T-helper 2 cell treated with Interferon-gamma antibody and Interleukin-4, amounts not matched to agents 5 μg/mL and 100 μg/mL, for 36 hours (primary cell): ENCODE measurements at places on chromosomes 1 and 21.
A peak's percentile ranks its signal among the peaks of the same experiment; 100 is the strongest.

DNA sequence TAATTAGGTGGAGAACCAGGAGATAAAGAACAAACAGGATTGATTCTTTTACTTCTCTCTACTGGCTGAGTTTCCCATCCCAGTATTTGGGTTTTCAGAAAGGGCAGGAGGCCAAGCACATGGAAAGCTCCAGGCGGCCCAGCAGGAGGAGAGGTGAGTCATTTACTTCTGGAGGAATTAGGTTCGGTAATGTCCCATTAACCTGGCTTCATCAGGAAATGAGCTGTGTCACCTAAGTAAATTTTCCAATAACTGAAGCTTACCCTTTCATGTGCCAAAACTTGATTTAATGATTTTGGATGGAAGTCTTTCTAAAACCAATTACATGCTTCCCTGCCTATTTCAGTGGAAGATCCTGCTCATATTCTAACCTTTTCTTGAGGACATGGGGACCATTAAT, 257.6 kb upstream of the USP24 start:
- no peak for DNase-seq

- DNase-seq = no peak
These were observed 42.9 kb upstream of the LGALS8 start for GRCh38 chr1:236480758-236481436.

DNA sequence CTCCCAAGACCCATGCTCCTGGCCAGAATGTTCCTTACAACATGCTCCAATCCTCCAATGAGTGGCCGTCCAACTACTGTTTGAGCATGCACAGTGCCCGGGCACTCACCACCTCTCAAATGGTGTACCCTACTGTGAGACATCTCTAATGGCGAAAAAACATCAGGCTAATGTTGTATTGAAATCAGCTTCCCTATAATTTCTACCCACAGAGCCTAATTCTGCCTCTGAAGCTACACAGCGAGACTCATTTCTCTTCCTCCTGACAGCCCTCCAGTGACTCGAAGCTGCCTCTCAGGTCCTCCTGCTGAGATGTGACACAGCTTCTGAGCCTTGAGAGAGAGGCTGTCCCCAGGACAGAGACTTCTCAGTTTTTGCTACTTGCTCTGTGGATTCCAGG, 130.7 kb downstream of the FAM78B start:
- no peak for DNase-seq

DNA sequence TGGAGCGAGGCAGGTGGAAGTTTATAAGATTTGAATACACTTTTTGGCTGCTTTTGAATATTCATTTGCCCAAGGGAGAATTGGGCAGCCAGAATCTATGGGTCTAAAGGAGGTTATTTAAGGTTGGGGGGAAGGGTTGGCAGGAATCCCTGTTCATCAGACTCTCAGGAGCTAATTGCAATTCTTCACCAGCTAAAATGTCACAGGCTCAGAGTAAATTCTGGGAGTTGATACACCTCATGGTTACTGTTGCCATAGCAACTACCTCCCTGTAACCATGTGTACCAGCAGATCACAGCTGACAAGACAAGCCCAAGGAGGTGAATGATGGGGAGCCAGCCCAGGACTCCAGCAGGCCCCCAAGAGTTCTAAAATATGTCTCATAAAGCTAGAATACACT, 75.5 kb downstream of the CAMK2N1 start:
- no peak for DNase-seq

DNA sequence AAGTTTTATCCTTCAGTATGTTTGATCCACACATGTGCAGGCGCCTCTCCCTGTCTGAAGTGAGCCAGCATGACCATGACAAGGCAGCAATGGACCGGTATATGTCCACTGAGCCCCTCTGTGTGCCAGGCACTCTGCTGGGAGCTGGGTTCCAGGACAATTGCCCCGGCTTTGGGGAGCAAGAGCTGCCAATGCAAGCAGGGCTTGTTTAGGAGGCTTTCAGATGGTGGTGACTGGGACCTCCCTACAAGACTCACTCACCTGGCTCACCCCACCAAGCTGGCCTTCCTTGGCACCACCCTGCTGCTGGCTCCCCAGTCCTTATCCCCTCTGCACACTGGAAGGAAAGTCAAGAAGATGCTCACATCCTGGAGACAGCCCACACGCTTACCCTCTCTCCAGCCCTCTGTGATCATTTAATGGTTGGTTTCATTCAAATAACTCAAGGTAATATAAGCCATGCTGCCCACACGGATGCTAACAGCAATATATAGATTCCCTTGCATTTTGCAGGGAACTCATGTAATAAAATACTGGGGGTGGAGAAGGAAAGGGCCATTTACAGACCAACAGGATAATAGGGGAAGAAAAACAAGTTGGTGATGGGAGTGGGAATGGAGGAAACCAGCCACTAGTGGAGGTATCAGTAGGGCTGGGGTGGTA, 23.6 kb downstream of the KCND3 start:
- no peak for DNase-seq

- DNase-seq = no peak
These were observed 315.5 kb downstream of the GPATCH2 start for GRCh38 chr1:217315346-217315745.

GRCh38 chr1:84159533-84160240, 15.6 kb downstream of the PRKACB start:
- DNase-seq = no peak

GRCh38 chr21:31552826-31553225, 106.7 kb upstream of the SOD1 start:
- DNase-seq = no peak

- DNase-seq = no peak
These were observed 228.8 kb downstream of the DISC1 start for GRCh38 chr1:231855361-231855760.

DNA sequence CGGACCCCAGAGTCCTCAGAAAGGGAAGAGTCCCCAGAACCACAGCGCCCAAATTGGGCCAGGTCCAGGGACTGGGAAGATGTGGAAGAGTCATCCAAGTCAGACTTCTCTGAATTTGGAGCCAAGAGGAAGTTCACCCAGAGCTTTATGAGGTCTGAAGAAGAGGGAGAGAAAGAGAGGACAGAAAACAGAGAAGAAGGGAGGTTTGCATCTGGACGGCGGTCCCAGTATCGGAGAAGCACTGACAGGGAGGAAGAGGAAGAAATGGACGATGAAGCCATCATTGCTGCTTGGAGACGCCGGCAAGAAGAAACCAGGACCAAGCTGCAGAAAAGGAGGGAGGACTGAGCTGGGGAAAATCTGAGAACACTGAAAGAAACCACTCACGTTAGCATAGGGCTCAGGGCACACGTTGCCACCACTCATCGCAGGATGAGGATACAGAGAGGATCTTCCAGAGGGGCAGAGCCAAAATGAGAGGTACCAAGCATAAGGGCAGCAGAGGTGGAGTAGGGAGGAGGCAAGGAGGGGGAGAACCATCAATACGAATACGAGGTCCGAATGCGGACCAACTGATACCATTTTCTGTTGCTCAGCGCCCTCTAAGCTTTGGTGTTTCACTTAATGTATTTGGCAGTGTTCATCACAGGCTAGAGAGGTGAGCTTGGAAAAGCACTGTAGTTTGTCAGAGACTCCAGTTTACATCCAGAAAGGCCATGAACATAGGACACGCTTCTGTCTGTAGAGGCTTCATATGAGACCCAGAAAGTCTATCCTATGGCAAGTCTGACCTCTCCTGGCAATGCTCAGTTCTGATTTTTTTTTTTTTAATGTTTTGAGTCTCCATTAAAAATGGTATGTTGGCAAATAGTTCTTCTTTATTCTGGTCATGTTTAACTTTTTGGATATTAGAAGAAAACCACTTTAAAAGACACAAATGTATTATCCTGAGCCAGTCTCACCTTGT, 34.7 kb downstream of the STYXL2 start:
- no peak for DNase-seq

DNA sequence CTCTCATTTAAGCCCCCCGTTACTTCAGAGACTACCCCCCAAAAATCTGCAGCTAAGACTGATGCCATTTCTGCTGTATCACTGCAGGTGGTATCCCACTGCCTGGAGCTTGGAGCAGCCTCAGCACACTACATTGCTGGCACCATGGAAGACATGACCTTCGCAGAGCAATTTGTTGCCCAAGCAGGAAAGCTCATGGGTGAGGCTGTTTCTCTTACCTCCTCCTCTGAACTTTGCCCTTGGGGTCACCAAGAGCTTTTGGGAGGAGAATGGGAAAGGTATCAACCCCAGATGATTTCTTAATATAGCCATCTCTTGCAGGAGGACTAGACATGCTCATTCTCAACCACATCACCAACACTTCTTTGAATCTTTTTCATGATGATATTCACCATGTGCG, 2.0 kb downstream of the HSD11B1 start:
- no peak for DNase-seq

GRCh38 chr1:59653968-59654367, 160.8 kb upstream of the HOOK1 start:
- no peak for DNase-seq

DNA sequence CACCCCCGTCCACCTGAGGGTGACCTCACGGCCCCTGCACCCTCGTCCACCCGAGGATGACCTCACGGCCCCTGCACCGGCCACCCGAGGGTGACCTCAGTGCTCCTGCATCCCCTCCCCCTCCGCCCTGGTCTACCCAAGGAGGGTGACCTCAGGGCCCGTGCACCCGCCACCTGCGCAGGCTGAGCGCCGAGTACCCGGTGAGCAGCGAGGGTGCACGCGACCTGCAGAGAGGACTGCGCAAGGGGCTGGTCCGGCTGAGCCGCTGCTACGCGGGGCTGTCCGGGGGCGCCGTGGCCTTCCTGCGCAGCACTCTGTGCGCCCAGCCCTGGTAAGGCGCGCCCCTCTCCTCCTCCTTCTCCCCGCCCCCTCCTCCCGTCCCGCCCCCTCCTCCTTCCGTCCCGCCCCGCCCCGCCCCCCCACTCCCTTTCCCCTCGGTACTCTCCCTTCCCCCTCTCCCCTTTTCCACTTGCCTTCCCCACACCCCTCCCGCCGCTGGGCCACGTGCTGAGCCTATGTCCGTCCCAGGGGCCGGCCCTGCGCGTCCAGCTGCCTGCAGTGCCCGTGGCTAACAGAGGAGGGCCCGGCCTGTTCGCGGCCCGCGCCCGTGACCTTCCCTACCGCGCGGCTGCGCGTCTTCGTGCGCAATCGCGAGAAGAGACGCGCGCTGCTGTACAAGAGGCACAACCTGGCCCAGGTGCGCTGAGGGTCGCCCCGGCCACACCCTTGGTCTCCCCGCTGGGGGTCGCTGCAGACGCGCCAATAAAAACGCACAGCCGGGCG, 28.4 kb downstream of the TRIM11 start:
- peak; percentile 49 for DNase-seq

- DNase-seq = no peak
These were observed 250.1 kb downstream of the KCNH1 start for GRCh38 chr1:210883821-210884220.

DNA sequence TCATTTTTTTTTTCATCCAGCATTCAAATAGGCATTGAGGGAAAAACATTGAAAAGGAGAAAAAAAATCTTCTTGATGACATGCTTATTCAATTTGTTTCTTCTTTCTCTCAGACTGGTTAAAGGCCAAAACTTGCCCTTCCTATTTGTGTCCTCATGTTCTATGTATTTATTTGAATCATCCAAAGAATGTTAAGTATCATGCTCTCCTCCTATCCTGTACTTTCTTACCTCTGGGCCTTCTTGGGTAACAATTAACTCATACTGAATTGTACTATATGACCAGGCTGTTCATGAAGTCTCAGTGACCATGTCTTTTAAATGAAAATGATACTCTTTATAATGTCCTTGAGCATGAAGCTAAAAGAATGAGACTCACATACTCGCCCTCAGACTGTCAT, 36.5 kb upstream of the DENND1B start:
- DNase-seq = no peak

DNA sequence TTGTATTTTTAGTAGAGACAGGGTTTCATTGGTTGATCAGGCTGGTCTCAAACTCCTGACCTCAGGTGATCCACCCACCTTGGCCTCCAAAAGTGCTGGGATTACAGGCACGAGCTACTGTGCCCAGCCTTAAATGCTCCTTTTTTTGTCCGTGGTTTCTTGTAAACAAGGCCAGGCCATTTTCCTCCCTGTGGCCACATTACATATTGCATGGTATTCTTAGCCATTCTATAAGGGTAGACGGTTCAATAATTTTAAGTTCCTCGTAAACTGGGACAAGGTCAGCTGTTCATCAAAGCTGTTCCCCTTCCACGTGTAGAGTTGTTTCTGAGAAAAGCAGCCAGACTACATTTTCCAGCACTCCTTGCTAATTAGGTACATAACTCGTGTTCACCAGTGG, 10.3 kb upstream of the LUZP1 start:
- DNase-seq = no peak

GRCh38 chr1:218878369-218878768, 295.3 kb upstream of the LYPLAL1 start:
- DNase-seq = no peak

- no peak for DNase-seq
These were observed 16.2 kb downstream of the CFAP126 start for GRCh38 chr1:161351482-161351881.

- no peak for DNase-seq
These were observed 1.8 kb upstream of the LAMTOR5 start for GRCh38 chr1:110409316-110409715.

DNA sequence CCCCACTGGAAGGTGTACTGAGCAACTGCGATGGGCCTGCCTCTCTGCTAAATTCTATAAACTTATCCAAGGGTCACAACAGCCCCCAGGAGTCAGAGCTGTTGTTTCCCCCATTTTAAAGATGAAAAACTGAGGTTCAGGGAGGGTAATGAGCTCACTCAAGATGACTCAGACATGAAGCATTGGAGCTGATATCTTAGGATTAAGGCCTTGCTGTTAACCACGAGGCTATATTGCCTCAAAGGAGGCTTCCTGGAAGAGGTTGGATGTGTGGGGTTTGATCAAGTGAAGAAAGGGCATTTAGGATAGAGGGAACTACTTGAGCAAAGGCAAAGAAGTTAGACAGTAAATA, 6.7 kb downstream of the LDLRAP1 start:
- no peak for DNase-seq

GRCh38 chr1:163399976-163400601, 78.3 kb downstream of the NUF2 start:
- no peak for DNase-seq

DNA sequence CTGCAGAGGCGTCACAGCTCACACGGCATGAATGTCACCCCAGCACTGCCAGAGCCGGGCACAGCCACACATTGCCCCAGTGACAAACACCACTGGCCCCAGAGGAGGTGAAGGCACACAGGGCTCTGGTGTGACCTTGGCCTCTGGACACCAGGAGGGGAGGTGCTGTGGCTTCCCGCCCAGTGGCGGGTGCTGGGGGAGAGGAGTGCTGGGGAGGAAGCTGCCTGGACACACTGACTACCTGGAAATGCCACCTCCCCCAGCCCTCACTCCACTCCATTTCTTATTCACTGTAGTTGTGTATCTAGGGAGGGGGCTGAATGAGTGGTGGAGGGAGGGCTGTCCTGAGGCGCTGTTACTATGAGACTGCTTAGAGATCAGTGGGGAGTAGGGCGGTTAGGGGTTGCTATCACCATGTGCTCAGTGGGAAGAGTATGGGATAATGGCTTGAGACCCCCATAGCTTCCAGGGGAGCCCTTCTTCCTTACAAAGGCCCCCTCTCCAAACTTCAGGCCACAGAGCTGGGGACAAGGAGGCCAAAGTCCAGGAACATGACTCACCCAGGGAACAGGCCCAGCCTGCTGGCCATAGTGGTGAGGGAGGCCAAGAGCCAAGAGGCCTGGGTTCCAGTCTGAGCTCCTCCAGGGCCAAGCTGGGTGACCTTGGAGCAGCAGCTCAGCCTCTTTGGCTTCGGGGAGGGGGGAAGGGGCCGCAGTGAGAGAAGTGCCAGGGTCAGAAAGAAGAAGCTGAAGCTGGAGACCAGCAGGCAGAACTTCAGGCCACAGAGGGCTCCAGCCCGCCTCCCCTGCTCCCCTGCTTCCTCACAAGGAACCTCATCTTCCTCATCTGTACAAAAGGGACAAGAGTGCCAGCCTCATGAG, 40.1 kb downstream of the AHDC1 start:
- DNase-seq = no peak

- no peak for DNase-seq
These were observed 5.1 kb downstream of the LAMB3 start for GRCh38 chr1:209647156-209647555.
